ENCODE measurements at places on chromosomes 2 and 18. TPM values are rescaled to one million over a fixed set of nuclear protein-coding genes. Genes with fewer than 3 reads are reported as not detected.
A peak's percentile ranks its signal among the peaks of the same experiment; 100 is the strongest.

DNA sequence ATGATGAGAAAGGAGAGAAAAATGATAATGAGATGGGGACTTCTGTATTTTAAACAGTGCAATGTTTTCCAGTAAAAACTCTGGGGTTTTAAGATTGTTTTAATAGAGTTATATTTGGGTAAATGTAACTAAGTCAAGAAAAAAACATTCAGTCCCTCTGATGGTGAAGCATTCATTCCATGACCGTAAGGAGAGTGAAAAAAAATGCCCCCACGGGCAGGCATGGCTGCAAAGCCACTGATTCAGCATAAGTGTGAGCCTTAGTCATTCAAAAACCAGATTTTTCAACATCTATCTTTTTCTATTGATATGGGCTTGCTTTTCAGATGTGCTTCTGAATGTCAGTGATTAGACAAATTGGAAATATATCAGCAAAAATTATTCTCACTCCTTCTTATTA is 957.8 kb downstream of the SLC4A3 start:
- no peak for DNase-seq

DNA sequence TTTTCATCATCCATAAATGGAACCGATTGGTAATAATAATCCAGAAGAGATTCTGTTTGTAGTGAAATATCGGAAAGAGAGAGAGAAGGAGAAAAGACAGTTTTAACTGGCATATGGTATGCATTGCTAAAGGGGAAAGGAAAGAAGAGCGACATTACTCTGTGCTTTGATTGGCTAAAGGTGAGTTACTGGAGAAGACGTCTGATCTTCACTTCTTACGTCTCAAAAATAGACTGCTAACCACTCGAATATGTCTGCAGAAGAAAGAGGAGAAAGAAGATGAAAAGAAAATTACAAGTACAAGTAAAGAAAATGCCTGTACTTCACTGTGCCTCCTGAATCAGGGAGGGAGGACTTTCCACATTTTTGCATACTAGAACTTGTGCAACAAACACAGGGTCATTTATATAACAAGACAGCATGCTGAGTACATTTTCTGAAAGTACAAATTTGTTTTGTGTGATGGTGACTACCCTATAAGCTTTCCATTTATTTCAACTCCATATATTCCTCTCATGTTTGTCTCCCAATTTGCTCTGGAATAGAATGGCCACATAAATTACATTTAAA is 787.2 kb downstream of the RNF144A start:
- DNase-seq = no peak

GRCh38 chr2:218010140-218010983 is 7.6 kb upstream of the TNS1 start:
- peak; percentile 50 for DNase-seq

GRCh38 chr2:159925975-159926374 is 128.0 kb upstream of the CD302 start:
- DNase-seq = no peak

DNA sequence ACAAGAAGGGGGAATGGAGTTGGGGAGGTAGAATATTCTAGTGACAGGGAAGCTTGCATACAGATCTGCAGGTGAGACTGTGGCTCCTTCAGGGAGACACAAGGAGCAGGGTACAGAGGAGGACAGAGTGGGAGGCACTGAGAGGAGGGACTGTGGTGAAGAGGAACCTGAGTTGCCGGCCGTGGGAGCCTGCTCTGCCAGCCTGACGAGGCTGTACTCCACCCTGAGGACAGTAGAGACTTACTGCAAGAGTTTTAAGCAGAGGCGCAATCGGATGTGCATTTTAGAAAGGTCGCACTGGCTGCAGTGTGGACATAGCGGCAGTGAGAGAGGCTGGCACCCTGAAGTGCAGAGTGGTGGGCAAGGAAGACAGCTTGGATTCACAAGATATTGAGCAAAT is 185.8 kb downstream of the GFPT1 start:
- no peak for DNase-seq

DNA sequence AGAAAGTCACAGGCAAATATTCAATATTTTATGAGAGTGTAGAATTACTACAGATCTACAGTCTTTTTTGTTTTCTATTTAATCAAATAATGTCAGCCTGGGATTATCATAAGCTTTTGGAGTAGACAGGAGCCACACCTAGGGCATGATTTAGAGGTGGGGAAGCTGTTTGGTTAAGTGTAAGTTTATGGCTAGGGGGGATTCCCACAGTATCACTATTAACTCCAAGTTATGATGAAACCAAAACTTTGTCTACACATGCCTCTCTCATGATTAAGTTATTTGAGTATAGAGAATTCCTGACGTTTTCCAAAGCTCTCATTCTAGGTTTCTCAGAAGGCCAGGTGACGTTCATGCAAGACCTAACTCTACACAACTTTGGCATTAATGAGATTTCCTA is 2.1 kb downstream of the SERPINB10 start:
- DNase-seq = no peak

Gene SLC30A3
- not detected for total RNA-seq
